Lung (tissue), 17 donors: ENCODE measurements at places on chromosomes 3 and 15.
A peak's percentile ranks its signal among the peaks of the same experiment; 100 is the strongest.

GRCh38 chr3:42764561-42765295, 8.3 kb downstream of the CCDC13 start:
- H3K27me3 ChIP-seq = no peaks in the 10 kb centered on the region
- H3K4me3 ChIP-seq = no peak overlapping the region
- H3K36me3 ChIP-seq = no peaks in the 10 kb centered on the region
- DNase-seq = no peak

DNA sequence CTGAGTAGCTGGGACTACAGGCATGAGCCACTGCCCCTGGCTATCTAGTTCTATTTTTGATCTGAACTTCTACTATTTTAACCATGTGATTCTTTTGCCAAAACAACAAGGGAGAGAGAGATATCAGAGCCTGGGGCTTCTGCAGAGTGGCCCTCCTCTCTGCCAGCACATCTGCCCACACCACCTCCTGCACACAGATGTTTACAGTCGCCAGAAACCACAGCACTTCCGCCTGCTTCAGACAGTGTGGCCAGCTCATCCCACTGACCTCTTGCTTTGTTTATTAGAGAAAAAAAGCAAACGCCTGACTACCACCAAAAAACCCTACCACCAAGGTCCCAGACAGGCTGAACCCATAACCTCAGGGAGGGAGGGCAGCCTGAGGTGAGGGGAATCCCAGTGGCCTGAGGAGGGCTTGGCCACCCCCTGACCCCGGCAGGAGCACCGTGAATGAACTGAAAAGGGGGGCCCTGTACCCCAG, 85.9 kb upstream of the ABHD2 start:
- no peak for DNase-seq
- no peaks in the 10 kb centered on the region for H3K27me3 ChIP-seq
- H3K4me3 ChIP-seq = no peak overlapping the region
- no peaks in the 10 kb centered on the region for H3K4me1 ChIP-seq
- H3K27ac ChIP-seq = peak overlapping the region; percentile 28

DNA sequence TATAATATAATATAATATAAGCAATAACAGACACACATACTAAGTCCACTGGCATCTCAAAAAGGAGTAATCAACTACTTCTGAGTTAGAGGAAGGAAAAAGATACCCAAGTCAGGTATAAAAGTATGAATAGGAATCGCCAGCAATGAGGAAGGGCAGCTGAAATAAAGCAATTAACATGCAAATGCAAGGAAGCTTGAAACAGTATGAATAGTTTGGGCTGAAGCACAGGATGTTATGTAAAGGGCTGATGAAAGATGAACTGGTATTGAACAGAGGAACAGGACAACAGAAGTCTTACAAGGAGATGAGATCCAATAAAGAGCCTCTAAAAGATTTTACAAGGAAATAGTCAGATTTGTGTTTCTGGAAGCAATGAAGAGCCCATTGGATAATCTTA, 7.1 kb downstream of the COPS2 start:
- no peak for DNase-seq
- H3K4me3 ChIP-seq = no peak overlapping the region
- no peaks in the 10 kb centered on the region for H3K27me3 ChIP-seq

- H3K36me3 ChIP-seq = no peaks in the 10 kb centered on the region
- DNase-seq = peak; percentile 27
- no peak overlapping the region for H3K4me3 ChIP-seq
- peak overlapping the region; percentile 66 for H3K27ac ChIP-seq
Observed at GRCh38 chr3:129233538-129233937, 15.9 kb upstream of the COPG1 start.

DNA sequence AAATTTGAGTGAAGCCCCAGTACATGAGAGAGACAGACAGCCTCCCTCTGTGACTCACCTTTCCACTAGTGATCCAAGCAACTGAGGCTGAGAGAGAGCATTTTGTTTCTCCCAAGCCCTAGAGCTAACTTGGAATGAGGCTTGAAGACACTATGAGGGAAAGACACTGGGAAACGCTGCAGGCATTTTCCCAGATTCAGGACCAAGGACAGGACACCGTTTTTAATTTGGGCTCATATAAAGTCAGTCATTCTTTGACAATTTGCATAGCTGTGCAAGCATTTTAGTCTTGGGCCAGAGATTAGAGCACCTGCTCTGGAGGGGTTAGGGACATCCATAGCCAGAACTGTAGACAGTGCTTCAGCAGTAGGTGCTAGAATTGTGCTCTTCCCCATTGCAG, 249.0 kb downstream of the AGBL1 start:
- H3K36me3 ChIP-seq = no peaks in the 10 kb centered on the region
- no peaks in the 10 kb centered on the region for H3K4me1 ChIP-seq
- no peaks in the 10 kb centered on the region for H3K27me3 ChIP-seq
- no peak overlapping the region for H3K27ac ChIP-seq
- peak; percentile 25 for DNase-seq
- H3K4me3 ChIP-seq = no peak overlapping the region

DNA sequence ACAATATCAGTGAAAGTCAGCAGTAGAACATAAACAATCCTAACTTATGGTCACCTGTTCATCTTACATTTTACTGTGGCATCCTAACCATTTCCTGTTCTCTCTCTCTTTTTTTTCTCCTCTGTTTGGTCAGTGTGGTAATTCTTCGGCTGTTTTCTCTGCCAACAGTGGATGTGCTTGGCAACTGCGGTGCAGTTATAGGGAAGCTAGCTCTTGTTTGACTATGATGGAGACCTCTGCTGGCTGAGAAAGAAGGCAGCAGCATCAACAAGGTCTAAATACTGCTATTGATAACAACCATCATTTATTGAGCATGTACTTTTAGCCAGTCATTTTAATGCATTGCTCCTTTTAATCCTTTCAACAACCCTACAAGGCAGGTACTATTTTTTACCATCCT, 723 bp upstream of the DRD3 start:
- H3K4me1 ChIP-seq = no peaks in the 10 kb centered on the region
- H3K4me3 ChIP-seq = no peak overlapping the region
- no peak overlapping the region for H3K27ac ChIP-seq

DNA sequence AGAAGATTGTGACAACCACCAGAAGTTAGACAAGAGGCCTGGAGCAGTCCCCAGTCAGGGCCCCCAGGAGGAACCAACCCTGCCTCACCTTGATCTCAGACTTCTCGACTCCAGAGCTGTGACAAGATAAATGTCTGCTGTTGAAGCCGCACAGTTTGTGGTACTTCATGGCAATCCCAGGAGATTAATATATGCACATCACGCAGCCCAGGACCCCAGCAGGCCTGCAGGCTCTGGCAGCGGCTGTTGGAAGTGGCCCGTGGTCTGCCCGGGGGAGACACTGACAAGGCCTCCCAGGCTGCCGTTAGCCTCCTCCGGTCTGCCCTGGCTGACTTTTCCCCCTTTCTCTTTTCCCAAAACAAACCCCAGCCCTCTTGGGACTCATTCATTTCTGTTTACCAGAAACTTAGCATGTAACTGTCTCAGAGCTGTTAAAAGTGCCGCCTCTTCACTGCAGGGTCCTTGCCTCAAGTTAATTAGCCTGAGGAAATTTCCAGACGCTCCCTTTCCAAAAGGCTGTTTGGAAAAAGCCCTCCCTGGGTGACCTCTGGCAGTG, 183.5 kb upstream of the LYSMD4 start:
- no peak overlapping the region for H3K4me3 ChIP-seq
- peaks cover 15% of the 10 kb centered on the region for H3K4me1 ChIP-seq
- peaks cover 3% of the 10 kb centered on the region for H3K27me3 ChIP-seq
- H3K36me3 ChIP-seq = no peaks in the 10 kb centered on the region
- H3K27ac ChIP-seq = no peak overlapping the region

- DNase-seq = no peak
- H3K4me1 ChIP-seq = no peaks in the 10 kb centered on the region
- no peaks in the 10 kb centered on the region for H3K36me3 ChIP-seq
- H3K27me3 ChIP-seq = peaks cover 3% of the 10 kb centered on the region
- H3K27ac ChIP-seq = no peak overlapping the region
- no peak overlapping the region for H3K4me3 ChIP-seq
Observed at GRCh38 chr15:73873889-73874511, 636 bp downstream of the TBC1D21 start.

DNA sequence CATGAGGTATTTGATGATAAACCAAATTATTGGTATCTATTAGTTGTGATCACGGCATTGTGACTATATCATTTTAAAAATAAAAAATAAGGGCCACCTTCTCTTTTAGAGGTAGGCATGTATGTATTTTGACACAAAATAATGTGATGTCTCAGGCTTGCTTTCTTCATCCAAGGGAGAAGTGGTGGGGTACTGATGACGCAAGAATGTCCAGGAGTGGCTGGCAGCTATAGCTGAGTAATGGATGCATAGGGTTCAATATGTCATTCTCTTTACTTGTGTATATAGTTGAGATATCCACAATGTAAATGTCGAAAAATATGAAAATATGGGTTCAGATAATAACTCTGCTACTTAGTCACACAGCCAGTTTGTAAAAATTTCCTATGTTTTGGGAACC, 46.8 kb upstream of the NSMCE3 start:
- DNase-seq = no peak
- H3K36me3 ChIP-seq = no peaks in the 10 kb centered on the region
